ENCODE measurements at places on chromosomes 16 and 17.
A peak's percentile ranks its signal among the peaks of the same experiment; 100 is the strongest.

DNA sequence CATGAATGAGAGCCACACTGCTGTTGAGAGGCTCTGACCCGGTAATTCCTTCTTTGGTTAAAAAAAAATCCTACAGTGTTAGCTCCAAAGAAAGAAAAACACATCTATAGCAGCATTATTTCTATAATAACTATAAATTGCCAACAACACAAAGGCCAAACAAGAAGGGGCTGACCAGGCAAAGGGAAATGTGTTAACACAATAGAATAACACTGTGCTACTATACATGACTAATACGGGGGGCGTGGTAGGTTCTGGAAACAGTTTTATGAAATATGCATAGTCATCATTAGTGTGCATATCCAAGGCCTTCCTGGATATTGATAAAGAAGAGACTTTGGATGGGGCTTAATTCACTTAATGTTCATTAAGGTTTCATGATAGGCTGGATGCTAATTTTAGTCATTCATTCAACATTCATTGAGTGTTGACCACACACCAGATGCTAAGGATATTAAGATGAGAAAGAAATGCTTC lies 50.0 kb upstream of the CCL1 start:
- DNase-seq = no peak

DNA sequence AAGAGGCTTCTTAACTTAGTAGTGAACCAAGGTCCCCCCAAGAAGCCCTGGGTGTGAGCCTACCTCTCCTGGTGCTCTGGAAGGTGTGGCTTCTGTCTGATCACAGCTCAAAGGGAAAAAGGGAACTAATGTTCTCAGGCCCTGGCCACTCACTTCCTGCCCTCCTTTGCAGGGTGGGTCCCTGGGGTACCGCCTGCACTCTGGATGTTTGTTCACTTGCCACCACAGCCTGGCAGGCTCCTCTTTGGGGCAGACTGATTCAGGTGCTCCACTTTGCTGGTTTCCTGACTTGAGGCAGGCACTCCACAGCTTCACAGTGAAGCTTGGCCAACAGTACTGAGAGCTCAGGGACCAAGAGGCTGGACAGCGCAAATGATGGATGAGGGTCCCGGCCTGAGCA lies 5.9 kb upstream of the MYO15A start:
- DNase-seq = no peak

- DNase-seq = no peak
These were observed 39.5 kb downstream of the GPT2 start for GRCh38 chr16:46923513-46924295.

DNA sequence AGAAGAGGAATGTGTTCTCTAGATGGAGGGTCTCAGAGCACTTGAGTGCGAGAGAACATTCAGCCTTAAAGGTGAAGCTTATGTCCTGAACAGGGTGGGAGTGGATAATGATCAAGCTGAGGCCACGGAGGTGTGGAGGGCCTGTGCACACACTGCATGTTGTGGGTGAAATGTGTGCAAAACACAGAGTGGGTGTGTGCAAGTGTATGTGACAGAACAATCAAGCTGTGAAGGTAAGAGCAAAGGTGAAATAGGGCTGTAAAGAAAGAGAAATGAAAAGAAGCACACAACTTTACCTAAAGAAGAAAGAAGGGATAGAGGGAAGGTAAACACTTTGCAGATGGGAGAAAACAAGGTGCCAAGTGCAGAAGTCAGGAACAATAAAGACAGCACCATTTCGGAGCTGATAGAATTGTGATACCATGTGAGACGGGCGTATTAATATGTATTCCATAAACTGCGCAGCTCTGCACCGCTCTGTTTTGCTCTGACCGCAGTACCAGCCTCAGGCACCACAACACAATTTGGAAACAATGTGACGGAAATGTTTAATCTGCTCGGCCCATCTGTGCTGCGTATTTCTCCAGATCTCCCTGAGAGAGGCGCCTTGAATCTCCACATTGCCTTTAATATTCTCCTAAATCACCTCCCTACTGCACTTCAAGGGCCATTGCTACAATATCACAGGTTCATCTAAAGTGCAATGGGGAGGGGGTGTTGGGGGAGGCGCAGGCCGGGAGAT lies 40.6 kb downstream of the SNX11 start:
- no peak for DNase-seq

GRCh38 chr17:65656390-65657250 lies 95.2 kb upstream of the AXIN2 start:
- DNase-seq = peak; percentile 29

DNA sequence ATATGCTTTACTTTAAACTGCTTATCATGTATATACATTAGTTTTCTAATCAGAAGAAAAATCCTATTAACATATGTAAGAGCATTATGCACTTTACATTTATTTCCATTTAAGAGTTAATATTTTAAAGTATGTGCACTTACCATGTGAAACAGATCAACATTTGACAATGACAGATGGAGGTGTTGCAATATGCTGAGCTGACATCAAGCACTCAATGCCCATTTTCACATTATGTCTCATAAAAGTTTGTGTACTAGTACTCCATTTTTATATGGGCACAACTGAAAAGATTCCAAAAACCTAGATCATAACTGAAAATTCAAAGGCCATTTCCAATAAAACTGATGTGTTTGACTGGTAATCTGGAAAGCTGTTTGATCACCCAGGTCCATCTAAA lies 420.9 kb upstream of the SOX9 start:
- DNase-seq = no peak

GRCh38 chr17:34356194-34356593 lies at the start of gene CCL13:
Gene CCL13 (plus strand): TSS chr17:34356480. CDS start chr17:34356527, 47 bp downstream.
- no peak for DNase-seq

GRCh38 chr17:56119936-56120335 lies 33.3 kb upstream of the ANKFN1 start:
- DNase-seq = no peak

DNA sequence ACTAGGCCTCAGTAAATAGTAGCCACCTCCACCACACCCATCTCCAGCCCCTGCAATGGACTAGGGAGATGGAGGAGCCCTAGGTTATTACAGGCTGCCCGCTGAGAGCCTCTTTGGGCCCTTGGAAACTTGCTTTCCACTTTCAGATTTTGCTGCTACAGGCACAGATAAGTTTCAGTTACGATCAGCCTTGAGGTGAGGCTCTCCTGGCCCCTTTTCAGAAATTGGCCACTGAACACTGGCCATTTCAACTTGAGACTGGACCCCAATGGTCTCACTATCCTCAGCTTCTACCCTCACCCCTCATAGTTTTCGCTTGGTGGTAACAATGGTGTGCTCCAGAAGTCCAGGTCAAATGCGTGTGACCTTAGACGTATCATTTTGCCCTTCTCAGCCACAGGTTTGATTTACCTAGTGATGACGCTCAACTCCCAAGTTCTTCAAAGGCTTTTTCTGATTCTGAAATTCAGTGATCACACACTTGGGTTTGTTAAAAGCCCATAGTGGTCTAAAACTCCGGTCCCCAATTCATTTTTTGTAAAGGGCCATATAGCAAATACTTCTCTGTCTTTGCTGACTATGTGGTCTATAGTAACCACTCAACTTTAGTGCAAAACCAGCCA lies 1.0 kb downstream of the PMM2 start:
- DNase-seq = no peak

DNA sequence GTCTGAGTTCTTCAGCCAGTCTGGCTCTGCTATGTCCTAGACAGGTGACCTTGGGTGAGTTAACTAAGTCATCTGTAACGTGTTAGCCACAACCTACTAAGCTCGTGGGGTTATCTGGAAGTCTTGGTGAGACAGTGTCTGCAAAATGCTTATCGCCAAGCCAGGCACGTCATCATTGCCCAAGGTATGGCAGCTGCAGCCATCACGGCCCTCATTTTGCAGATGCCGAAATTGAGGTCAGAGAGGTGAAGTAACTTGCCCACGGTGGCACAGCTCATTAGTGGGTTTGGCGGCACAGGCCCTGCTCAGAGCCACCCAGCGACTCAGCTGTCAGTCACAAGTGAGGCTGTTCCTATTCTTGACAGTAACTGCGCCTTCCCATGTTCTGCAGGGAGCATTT lies 79.8 kb downstream of the CMIP start:
- DNase-seq = no peak

DNA sequence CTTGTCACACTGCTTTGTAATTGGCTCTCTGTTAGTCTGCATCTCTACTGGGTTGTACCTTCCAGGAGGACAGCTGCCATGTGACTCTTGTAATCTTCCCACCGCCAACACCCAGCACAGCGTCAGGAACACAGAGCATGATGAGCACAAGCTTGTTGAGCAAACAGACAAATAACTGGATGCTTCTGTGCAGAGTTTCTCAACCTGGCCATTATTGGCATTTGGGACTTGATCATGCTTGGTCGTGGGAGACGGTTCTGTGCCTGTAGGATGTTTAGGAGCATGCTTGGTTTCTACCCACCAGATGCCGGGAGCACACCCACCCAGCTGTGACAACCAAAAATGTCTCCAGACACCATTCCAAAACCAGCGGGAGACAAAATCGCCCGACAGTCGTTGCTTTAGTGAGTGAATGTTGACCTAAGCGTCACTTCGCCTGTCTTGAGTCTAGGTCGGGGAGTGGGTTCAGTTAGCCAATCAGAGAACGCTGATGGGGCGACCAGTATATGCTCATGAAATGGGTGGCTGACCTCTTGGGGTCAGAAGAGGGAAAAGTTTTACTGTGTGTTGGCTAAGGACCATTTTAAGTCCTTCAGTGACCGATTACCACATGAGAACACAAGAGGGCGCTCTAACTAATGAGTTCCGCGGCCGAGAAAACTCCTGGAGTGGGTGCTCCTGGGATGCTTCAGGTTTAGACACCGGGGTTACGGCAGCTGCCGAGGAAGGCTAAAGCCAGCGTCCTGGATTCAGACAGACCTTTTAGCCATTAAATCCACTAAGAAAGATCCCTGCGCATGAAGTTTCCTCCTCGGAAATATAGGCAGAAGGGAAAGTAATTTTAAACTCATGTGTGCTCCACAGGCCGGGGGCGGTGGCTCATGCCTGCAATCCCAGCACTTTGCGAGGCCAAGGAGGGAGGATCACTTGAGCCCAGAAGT lies 57.8 kb upstream of the TEX2 start:
- peak; percentile 79 for DNase-seq

- no peak for DNase-seq
These were observed 10.3 kb downstream of the MINK1 start for GRCh38 chr17:4843321-4844000.

- DNase-seq = no peak
These were observed 3.1 kb downstream of the MRC2 start for GRCh38 chr17:62630365-62631085.

DNA sequence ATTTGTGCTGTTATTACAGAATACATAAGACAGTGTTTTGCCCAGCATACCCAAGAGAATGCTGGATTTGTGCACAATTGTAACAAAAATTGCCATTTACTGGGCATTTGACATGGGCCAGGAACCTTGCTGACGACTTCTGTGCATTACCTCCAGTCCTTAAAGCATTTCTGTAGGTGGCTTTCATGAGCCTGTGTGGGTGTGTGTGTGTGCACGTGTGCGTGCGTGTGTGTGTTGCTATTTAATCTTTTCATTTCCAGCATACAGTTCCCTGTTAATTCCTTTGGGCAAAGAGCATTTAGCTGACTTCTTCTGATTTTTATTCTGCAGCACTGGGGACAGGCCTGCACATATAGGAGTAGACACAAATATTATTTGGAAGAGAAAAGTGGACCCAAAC lies 134.4 kb downstream of the CYLD start:
- no peak for DNase-seq

GRCh38 chr16:73062001-73062616 lies 14.2 kb upstream of the ZFHX3 start:
- no peak for DNase-seq

- DNase-seq = no peak
These were observed 75.5 kb downstream of the BMERB1 start for GRCh38 chr16:15509593-15510535.

DNA sequence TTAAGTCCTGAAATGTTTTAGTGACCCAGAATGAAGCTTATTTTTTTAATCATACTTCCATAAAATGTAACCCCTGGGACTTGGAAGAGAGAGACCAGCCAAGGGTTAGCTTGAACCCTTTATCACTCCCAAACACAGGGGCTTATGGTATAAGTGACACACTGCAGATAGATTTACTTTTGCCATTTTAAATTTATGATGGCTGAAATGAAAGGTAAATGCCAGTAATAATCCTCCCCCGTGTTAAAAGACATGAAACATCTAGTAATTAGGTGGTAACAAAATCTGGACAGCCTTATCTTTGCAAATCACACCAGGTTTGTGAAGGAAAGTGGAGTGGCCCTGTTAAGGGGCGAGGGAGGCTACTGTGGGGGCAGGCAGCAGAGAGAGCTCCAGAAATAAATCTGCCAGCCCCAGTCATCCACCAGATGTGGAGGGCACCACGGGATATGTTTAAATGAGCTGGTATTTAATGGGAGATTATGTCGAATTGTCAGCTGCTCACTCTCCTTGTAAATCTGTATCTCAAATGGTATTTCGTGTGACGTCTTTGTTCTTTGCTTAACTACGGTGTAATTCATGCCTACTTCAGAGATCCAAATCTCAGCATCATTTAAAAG lies 326.5 kb downstream of the WWOX start:
- no peak for DNase-seq

DNA sequence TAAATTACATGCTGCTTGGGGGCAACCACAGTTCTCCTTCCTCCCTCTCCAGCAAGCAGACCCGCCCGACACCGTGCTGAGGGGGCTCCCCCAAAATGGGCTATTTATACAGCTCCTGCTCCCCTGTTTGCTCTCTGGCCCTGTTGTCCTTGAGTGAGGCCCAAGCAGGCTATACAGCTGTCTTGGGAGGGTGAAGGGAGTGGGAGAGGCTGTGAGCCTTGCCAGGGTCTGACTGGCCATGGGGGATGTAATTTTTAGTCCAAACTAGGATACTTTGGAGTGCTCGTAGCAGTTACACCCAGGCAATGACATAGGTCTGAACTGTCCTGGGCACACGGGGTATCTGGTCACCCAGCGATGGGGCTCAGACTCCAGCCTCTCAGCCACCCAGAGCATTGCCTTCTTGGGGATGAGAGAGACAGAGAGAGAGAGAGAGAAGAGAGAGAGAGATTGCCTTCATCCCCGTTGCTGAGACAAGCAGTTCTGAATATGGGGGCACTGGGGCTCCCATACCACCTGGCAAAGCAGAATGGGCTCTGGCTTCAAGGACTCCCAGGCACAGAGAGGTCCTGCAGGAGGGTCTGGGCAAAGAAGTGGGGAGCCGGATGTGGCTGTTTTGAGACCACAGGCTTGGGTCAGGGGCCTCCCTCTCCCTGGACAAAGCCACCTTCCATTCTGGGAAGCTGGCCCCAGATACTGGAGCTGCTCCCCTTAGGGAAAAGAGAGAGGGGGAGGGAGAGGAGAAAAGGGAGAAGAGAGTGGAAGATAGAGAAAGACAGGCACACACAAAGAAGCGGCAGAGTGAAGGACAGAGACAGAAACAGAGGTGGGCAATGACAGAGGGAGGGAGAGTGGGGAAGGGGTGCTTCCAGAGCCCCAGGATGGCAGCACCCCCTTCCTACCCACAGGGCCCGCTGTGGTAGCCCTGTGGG lies 10.7 kb upstream of the TMEM92 start:
- DNase-seq = no peak

Data from GM20000 (cell line).